ENCODE measurements at places on chromosomes 6 and 20.

DNA sequence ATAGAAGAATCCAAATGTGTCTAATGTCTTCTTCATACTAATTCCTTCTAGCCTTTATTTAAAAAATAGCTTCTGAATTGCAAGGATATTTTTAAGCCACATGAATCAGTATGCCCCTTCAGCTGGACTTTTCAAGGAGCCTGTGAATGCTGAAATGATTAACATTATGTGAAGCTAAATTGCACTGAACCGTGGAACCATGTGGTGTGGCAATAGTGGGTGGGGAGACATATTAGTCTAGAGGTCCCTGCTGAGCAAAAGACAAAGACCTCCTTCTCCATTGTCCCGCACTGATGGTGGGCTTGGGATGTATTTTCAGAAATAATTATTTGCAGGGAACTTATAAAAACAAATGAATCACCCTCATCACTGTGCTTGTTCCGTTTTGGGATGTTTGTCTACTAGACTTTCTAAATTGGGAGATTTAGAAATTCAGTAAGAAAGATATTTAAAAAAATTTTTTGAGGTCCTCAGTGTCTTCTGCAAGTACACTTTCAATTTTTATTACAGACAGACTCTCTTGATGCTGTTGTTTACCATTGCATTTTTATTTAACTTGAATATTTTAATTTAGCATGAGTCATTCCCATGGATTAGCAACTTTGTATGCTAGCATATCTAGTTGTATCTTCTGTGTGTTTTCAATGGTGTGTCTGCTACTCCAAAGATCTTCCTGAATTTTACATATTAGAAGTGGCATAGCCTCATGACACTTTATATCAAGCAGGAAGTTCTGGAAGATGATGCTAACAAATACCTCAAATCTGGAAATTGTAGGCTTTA, 238.1 kb downstream of the LAMA2 start:
- DNase-seq, result no peak

DNA sequence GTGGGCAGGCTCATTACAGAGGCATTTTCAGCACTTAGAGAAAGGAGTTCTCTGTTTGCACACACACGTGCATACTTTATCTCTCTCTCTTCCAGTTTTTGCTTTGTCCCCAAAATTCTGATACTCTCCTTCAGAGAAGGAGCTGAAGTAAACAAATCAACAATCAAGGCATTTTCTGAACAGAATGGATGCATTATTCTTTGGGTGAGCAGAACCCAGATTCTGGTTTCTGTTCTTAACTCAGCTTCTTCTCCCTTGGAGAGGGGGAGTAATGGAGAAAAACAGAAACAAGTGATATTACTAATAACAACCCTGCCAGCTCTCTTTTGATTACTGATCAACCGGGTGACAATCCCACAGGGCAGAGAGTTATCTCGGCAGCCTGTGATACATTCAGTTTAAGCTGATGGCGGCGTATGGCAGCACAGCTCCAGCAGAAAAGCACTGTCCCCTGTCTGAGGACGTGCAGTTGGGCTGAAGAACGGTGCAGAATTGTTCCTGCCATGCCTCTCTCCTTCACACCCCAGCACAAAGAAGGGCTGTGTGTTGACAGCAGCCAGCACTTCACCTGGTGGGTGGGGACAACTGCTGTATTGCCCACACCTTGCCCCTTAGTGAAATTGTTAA, 47.3 kb upstream of the SASH1 start:
- DNase-seq, result no peak

DNA sequence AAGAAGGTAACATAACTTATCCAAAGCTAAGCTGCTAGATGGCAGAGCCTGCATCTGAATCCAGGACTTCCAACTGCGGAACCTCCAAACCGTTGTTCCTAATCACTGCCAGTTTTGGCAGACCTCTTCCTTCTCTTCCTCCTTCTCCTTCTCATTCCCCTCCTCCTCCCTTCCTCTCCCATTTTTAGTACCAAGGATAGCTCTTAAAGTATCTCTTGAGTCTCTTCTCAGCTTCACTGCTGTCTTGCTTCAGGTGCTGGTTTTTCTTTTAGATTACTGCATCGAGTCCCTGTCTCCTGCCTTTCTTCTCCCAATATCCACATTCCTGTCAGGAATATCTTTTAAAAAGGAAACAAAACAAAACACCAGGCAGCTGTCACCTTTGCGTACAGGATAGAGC, 77.1 kb downstream of the CDYL start:
- no peak for DNase-seq

- DNase-seq, result no peak
Measured at GRCh38 chr6:150694889-150695288, 95.2 kb downstream of the PLEKHG1 start.

DNA sequence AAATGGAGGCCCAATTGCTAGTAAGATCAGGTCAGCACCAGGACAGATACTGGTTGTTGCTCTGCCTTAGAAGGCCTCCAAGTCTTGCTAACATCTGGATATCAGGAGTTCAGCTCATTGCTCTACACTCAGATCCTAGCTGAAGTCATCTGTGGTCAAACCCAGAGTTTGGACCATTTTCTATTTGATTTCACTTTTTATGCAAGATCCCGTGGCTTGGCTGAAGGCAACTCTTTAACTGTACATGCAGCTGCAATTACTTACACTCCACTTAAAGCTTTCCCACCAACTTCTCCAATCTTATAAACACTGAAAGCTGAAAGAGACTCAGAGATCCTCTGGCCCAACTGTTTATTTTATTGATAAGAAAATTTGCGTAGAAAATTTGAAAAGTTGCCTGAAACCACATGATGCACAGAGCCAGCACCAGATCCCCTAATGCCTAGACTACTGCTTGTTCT, 2.7 kb downstream of the SLC17A2 start:
- DNase-seq, result no peak

- no peak for DNase-seq
Measured at GRCh38 chr20:9758752-9759151, 80.1 kb downstream of the PAK5 start.

DNA sequence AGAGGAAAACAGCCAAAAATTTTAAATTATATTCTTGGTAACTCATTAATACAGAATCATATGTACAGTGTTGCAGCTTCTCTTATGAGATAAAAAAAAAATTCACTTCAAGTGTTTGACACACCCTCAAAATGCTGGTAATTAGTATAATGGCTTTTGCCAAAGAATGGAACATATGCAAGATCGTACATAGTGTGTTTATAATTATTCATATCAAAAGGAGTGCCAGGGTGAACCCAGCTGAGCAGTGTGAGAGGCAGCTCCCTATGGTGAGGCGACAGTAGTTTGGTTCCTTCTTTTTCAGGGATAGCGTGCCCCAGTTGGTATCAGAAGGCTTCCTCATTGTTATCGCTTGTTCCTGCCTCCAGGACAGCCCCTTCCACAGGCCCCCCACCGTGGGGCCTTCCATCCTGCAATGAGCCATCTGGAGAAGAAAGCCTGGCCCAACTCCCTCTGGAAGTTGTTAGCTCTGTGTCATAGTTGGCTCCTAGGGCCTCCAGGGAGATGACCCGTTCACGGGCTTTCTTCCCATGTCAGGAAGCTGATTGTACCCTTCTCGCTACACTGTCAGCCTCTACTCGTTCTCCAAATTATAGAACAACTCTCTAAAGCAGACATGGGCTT, 150.7 kb downstream of the FRK start:
- DNase-seq, result no peak

- no peak for DNase-seq
Measured at GRCh38 chr20:59783641-59784010, 149.8 kb downstream of the SYCP2 start.

DNA sequence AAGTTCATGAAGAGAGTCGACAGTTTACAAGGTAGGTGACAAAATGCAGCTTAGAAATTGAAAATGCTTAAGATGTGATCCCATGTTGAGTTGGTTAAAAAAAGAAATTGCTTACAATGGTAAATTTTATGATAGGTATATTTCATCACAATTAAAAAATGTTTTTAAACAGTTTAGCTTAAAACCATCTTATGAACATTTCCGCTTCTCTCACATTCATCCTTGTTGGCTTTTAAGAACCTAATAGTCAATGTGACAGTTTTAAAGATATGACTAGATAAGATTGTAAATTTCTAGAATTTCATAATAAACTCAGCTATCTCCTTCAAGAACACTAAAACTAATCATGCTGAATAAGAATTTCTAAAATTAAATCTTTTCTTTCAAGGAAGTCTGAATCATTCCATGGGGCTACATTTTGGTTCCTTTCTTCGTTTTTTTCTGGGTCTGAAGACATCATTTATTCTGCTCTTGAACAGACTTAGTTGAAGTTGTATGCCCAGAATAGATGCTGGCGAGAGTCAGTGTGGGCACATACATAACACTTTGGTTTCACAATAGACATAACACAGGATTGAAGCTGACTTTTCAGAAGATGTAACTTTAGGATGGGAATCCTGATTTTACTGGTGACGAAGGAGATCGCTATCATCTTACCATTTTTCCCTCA, 35.9 kb upstream of the LTV1 start:
- DNase-seq, result no peak

DNA sequence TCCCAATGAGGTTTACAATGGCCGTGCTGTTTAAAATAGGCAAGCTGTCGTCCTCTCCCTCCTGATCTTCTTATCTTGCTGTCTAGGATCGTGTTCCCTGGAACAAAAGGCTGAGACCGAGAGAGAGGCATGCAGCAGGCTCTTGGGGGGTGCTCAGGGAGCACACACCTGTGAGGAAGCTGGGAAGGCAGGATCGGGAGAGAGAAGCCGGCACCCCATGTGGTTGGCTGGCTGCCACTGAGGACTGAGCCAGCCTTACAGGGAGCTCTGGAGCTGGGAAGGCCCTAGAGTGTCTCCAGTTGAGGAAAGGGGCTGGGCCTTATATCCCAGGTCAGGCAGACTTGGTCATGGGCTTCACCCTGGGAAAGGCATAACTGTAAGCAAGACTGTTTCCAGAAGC, 184.2 kb downstream of the LY86 start:
- DNase-seq, result no peak

GRCh38 chr6:1832844-1833787, 223.4 kb downstream of the FOXC1 start:
- DNase-seq, result no peak

DNA sequence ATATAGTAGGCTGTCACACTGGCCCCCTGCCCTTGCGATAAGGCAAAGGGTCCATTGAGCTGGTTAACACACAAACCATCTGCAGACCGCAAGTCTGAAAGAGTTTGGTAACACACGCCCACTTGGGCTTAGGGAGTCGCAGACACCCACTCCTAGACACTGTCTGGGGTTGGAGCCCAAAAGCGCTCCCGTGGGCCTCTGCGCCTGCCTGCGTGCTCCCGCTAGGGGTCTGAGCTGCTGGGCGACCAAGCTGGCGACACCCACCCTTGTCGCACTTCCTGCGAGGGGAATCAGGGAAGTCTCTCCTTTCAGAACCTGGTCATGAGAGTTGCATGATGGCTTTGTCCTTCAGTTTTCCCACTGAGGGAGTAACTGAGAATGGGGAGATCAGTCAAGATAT, 653.0 kb downstream of the HTR1B start:
- DNase-seq, result no peak

DNA sequence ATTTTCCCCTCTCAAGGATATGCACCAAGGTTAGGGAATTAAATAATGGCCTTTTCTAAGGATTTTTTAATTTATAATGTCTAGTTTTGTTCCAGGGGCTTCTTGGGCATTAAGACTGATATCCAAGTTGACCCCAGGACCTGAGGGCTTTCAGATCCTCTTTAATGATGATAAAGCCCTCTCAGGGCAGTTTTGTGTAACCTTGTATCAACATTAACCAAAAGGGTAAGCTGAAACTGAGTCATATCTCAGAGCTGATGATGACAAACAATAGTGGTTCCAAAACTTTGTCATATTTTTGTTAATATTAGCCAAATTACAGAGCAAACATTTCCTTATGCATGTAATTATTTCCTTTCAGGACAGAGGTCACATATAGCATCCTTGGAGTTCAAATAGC, 309.4 kb upstream of the MAN1A1 start:
- no peak for DNase-seq

GRCh38 chr20:15005300-15005986, 668.0 kb upstream of the FLRT3 start:
- DNase-seq, result no peak

All from activated T-helper 1 cell treated with Interleukin-2 at 50 U/mL for 16 hours (primary cell).